Stimulated activated CD4-positive, alpha-beta T cell treated with anti-CD3 and anti-CD28 coated beads, TNF-alpha, amount 100 ng/mL, for 48 hours (primary cell): ENCODE measurements at places on chromosomes 2 and 18.

DNA sequence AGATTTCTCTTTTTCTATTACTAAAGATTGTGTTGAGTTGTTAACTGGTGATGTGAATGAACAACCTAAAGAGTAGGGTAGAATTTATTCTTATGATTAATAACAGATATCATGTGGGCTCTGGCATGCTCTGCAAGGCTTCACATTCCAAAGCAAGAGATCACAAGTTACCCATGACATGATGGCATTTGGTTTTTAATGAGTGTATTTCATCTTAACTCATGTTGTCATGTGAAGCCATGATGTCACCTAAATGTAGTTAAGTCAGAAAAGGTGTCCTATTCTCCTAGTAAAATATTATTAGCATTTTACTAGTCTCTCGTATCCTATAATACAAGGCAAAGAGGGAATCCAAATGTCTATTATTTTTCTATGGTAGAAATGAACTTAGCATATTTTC is 678.0 kb downstream of the ARHGAP15 start:
- no peak for DNase-seq

DNA sequence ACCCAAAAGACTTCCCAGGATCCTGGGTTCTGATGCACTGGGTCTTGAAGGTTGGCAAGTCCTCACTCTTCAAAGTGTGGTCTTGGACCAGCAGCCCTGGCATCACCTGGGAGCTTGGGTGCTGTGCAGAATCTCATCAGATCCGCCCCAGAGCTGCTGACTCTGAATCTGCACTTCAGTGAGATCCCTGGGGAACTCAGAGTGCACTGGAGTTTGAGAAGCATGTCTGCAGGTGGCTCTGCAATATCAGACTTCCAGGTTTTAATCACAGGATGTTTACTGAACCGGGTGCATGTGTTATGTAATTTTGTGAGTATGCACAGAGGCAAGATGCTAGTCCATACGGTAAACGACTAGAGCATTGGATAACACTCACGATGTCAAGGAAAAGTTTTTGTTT is 58.0 kb upstream of the BOD1L2 start:
- DNase-seq: no peak

- DNase-seq: no peak
Observed at GRCh38 chr2:225842939-225843338, 443.4 kb downstream of the NYAP2 start.

DNA sequence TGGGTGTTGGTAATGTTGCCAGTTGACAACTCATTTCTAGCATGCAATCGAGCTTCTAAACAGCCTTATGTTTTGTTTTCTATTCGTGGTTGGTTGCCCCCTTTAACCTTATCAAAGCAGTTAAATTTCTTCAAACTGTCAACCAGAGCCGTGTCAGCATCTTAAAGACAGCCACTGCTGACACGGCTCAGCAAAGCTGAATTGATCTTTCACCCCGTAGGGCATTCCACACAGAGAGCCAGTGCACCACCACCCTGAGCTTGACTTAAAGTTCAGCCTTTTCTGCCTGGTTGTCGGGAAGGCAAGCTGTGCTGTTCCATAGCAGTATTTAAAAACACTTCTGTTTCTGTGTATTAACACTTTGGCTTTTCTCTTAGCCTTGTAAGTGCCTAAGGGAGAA is 355.0 kb upstream of the CHST9 start:
- DNase-seq: no peak

DNA sequence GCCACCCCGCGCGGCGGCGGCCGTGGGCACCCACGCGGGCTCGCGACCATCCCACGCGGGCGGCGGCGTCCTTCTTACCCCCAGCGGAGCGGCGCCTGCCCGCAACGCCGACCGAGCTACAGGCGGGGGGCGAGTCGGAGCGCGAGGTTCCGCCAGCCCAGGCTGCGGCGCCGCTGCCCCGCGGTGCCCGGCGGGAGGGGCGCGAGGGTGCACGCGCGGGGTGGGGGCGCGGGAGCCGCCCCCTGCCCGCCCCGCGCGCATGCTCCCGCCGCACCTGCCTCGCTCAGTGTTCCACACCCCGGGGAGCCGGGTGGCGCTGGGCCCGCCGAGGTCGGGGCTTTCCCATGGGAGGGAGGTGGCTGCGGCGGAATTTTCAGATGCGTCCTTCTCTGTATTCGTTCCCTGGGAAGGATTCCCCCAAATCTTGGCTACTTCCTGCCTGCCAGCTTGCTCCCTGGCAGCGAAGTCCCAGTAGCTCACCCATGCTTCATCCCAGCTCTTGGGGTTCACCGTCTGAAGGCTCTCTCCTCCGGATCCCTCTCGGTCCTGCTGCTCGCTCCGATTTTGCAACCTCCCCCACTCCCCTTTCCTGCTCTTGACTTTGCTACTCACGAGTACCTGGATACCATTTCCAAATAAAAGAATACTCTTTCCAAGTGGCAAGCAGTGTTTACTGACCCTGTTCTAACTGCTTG is at the start of gene L3MBTL4:
TSS of gene L3MBTL4 (minus strand) at position 189 of the 695 bp plus-strand sequence. CDS start 103,286 bp downstream, outside the sequence.
- no peak for DNase-seq

GRCh38 chr2:112004253-112004645 is 50.8 kb upstream of the TMEM87B start:
- no peak for DNase-seq

GRCh38 chr2:207911856-207912255 is 113.5 kb downstream of the PLEKHM3 start:
- no peak for DNase-seq

DNA sequence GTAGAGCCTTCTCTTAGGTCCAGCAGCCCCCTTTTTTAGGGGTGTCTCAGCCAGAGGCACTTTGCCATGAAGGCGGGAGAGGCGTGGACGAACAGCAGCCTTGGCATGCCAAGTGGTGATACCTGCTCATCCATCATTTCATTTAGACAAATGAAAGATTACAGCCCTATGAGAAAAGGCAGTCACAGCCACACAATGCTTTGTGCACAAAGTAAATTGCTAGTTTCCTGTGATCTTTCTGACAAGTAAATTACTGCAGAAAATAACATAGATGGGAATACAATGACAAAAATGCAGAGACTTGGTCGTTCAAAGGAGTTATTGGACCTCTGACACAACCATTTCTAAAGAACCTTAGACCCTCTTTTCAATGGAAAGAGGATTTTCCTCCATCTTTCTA is 94.9 kb downstream of the RND3 start:
- no peak for DNase-seq

- DNase-seq: no peak
Observed at GRCh38 chr18:59385191-59385590, 26.1 kb upstream of the LMAN1 start.

- DNase-seq: no peak
Observed at GRCh38 chr18:56511996-56512395, 126.4 kb downstream of the TXNL1 start.

GRCh38 chr2:76450024-76450475 is 739.3 kb upstream of the GCFC2 start:
- DNase-seq: no peak

DNA sequence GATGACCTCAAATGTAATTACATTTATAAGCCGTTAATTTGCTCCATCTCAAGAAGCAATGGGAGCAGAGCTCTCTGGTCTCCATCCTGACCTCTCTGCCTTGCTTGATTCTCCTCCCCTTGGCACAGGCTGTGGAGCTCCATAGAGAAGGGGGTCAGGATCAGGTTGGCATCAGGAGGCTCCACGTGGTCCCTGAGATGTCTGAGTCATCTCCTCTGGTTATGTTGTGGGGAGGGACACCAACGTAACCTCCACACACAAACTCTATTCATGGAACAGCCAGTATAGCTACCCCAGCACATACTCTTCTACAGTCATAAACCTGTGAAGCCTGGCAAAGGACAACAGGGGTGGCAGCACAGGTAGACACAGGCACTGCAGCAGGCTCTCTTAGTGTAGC is 29.0 kb downstream of the TRABD2A start:
- DNase-seq: no peak

DNA sequence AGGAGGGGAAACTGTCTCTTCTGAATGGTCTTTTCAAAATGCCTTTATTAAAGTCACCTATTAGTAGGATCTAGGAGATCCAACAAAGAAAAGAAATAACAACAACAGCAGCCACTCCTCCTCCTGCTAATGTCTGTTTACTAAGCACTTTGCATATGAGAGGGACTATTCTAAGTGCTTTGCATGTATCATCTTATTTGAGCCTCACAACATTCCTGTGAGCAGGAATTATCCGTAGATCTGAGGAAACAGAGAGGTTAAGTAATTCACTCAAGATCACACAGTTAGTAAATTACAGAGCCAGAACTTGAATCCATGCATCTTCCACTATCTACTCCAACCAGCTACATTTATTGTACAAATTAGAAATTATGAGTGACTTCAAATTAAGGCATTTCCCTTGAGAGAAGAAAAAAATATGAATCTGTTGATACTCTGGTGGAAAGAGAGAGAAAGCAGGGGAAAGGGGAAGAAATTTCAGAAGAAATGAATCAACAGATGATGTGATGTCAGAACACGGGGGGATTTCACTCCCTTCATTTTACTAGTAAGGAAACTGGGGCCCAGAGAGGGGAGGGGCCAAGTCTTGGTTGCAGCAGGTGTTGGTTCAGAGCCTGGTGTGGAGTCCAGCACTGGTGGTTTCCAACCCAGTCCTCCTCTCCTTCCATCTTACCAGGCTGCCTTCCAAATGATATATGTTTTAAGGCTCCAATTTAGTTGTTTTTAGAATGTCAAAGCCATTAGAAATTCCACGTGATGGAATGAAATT is 49.7 kb downstream of the TSN start:
- no peak for DNase-seq

- DNase-seq: no peak
Observed at GRCh38 chr2:161580426-161580825, 43.8 kb upstream of the SLC4A10 start.

DNA sequence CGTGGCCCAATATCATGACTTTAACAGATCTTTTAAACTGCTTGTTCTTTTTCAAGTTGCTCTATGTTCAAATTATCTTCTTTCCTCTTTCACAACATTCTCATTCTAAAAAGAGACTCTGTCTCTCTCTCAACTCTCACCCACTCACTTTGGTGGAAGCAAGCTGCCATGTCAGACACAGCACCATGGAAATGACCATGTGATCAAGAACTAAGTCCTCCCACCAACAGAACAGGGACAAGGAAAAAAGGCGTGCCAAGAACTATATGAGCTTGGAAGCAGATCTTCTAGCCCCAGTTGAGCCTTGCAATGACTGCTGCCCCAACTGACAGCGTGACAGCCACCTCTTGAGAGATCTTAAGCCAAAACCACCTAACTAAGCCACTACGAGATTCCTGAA is 23.9 kb downstream of the BAZ2B start:
- DNase-seq: no peak

DNA sequence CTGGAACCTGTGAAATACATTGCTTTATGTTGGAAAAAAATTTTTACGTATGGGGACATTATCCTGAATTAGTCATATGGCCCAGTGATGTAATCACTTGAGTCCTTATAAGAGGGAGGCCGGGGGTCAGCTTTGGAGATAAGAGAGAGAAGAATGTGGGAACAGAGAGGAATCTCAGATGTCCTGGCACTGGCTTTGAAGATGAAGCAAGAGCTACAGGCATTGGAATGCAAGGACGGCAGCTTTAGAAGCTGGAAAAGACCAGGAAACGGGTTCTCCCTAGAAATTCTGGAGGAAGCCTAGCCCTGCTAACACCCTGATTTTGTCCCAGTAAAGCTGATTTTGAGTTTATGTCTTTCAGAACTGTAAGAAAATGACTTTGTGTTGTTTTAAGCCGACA is 1129.9 kb upstream of the GYPC start:
- no peak for DNase-seq

GRCh38 chr2:136765256-136766072 is at the start of gene THSD7B:
Gene THSD7B, plus strand, starts transcription at chr2:136765545. Its CDS starts 116,634 bp downstream, at chr2:136882179.
- no peak for DNase-seq

- no peak for DNase-seq
Observed at GRCh38 chr2:162085090-162085891, 11.3 kb upstream of the DPP4 start.

DNA sequence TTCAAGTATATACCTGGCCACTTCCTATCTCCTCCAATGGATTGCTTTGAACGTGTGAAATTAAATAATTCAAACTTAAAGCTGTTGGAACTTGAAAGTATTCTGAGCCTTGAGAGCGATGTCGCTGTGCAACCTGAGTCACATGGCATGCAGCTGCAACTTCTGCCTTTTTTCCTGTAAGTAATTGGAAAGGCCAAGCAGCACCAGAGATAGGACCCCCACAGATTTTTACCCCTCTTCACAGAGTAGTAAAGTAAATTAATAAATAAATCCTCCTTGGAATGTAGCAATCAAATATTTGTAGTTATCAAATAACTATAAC is 3.2 kb upstream of the RNF149 start:
- no peak for DNase-seq

GRCh38 chr2:80438686-80439085 is 134.1 kb upstream of the LRRTM1 start:
- DNase-seq: no peak

DNA sequence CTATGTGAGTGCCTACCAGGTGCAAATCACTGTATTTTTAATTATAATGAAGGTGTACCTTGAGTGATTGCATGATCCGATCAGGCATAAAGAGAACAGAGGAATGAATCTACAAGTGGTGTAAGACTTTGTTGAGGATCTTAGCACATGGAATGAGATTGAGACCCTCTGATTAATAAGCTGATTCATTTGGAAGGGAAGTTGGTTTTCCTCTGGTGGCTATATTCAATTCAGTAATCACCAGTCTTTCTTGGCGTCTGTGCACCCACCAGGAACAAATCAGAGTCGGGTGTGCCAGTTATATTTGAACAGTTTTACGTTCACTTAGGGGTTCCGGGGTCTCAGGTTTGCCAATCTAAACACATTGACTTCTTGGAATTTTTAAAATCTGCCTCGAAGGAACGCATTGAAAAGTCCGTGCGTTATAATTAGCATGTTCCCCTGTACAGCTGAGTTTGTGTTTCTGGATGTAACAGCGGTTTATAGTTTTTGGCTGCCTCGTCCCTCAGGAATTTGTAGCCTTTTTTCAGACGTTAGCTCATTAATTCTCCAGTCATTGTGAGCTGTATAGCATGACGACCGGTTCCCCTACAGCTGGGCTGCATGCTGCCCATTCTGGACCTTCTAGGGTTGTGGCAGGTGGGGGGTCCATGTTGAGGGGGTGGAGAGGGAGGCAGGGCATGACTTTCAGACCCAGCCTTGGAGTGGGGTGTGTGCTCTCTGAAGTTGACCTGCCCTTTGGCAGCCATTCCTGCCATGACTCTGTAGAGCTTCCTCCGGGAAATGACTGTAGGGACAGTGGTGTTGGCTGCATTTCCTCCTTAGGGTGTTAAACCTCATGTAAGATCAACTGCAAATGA is 20.3 kb downstream of the MYO1B start:
- no peak for DNase-seq

GRCh38 chr2:230085201-230085600 is 16.5 kb upstream of the SLC16A14 start:
- DNase-seq: no peak

DNA sequence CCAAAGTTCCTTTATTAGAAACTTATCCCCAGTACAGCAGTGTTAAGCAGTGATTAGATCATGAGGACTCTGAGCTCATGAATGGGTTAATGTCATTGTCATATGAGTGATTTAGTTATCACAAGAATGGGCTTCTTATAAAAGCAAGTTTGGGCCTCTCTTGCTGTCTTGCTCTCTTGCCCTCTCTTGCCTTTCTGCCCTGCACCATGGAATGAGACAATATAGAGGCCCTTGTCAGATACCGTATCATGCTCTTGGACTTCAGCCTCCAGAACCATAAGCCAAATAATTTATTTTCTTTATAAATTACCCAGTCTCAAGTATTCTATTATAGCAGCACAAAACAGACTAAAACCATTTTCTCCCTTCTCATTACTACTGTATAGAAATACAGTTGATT is 125.8 kb downstream of the TRABD2A start:
- no peak for DNase-seq
